ENCODE measurements at places on chromosomes 1 and 21.
A peak's percentile ranks its signal among the peaks of the same experiment; 100 is the strongest.

- no peak for DNase-seq
These were observed 255.9 kb downstream of the LMO4 start for GRCh38 chr1:87584586-87584985.

DNA sequence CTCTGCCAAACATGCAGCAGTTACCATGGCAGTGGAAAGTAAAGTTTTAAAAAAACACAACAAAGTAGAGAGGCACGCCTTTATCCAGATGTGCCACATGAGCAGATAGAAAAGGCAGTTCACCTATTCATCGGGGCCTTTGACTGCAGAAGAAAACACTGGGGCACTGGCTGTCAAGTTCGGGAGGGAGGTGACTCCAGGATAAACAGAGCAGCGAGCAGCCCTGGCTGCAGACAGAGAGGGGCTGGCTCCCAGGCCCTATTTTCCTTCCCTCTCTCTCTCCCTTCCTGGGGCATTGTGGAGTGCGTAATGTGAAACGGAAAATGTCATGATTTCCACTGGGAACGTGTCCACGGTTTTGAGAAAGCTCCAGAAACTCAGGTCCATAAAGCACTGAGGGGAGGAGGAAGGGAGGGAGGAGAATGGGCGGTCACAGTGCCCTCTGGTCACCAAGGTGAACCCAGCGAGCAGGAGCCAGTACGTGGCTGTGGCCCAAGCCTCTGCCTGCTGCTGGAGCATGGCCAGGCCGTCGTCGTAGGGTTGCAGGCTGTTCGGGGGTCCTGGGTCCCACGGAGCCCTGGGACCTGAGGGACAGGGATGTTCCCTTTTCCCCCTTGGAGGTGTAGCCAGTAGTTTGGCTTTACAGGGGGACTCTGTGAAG is 114.7 kb upstream of the IRF2BP2 start:
- DNase-seq, result no peak

- no peak for DNase-seq
These were observed 71.8 kb upstream of the MACF1 start for GRCh38 chr1:39132505-39133339.

- DNase-seq, result no peak
These were observed 93.4 kb downstream of the CD58 start for GRCh38 chr1:116477429-116477828.

GRCh38 chr1:221725735-221726672 is 15.9 kb downstream of the DUSP10 start:
- no peak for DNase-seq

- no peak for DNase-seq
These were observed 28.6 kb downstream of the PTPRU start for GRCh38 chr1:29264773-29265389.

GRCh38 chr1:59947047-59947938 is 20.7 kb upstream of the CYP2J2 start:
- DNase-seq, result no peak

DNA sequence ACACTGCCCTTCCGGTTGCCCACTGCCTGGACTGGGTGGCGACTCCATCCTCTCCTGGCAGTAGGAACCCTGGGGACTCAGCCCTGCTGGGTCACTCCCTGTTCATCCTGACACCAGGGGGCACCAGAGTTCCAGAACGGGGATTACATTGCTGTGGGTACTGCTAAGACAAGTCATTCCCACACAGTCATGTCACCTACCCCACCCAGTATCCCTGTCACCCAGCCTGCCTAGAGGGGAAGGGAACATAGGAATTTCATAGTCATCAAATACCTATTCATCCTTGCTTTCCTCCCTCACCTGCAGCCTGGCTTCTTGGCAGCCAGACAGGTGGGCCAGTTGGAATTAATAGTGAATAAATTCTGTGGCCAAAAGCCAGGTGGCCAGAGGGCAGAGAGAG is 9.8 kb upstream of the SFN start:
- DNase-seq, result no peak

- DNase-seq, result no peak
These were observed 91.0 kb upstream of the KCNA3 start for GRCh38 chr1:110765640-110766335.

DNA sequence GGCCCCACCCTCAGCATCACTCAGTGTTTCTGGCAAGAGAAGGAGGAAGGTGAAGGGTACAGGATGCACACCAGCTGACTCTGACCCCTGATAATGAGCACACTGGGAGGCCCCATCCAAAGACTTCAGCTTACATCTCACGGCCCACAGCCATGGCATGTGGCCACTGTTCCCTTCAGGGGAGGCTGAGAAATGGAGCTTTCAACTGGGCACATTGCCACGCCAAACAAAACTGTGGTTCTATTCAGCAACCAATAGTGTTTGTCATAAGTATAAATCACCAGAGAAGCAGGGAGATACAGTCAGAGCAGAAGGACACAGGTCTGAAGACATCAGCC is 12.7 kb upstream of the TRAF3IP3 start:
- no peak for DNase-seq

- DNase-seq, result no peak
These were observed 12.9 kb upstream of the KCNJ15 start for GRCh38 chr21:38243732-38244406.

DNA sequence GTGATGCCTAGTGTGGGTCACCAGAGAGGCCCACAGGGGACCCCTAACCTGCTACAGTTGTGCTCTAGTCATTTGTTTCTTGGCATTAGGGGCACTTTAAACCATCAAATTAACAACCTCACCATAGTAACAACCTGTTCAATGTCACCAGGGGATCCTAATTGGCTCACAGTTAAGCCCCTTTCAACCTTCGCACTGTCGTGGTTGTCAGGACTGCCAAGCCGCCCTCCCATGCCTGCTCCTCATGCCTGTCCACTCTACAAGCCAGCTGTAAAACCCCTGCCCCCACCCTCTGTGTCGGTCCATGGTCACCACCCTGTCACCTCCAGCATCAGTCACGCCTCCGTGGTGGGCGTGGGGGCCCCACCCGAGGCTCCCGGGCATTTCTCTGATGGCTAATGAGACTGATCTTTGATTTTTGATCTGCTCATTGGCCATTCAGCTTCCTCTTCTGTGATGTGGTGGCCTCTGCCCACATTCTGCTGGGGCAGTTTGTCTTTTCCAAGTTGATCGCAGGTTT is 96.6 kb downstream of the WDR4 start:
- no peak for DNase-seq

DNA sequence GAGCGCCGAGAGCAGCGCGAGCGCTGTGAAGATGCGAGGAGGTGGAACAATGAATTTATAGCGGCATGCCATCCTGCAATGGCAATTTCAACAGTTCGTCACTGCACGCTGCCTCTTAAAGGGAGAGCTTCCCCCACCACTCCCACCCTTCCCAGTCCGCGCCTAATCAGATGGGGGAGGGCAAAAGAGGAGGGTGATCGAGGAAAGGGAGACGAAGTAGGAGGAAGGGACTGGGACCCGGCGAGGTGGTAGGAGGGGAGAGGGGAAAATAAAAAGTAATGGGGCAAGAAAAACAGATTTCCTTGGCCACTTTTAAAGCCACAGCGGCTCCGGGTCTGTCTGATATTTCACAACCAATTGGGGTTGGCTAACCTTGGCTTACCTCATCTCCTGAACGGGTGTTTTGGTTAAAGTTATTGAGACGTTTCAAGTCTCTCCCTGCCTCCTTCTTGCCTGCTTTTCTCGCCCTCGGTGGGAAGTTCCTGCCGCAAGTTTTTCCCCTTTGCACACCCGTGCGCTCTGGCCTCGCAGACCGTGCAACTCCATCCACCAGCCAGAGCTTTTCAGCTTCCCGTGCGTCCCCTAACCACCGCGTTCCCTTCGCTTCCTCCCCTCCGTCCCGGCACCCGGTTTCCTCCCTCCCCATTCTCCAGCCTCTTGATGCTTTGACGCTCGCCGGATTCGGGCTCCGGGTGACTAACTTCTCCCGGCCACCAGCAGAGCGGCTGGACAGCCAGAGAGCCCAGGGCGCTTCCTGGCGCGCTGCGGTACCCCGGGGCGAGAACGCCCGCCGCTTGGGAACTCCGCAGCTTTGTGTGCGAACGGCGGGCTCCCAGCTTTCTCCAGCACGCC is at the start of gene ADAMTS5:
ADAMTS5 (minus strand) TSS at position 27 of the 852 bp plus-strand sequence. CDS start 697 bp downstream, outside the sequence.
- peak; percentile 92 for DNase-seq

GRCh38 chr1:179025975-179026812 is 500 bp downstream of the FAM20B start:
- no peak for DNase-seq

- no peak for DNase-seq
These were observed 62.9 kb upstream of the TMPRSS2 start for GRCh38 chr21:41570791-41571355.

DNA sequence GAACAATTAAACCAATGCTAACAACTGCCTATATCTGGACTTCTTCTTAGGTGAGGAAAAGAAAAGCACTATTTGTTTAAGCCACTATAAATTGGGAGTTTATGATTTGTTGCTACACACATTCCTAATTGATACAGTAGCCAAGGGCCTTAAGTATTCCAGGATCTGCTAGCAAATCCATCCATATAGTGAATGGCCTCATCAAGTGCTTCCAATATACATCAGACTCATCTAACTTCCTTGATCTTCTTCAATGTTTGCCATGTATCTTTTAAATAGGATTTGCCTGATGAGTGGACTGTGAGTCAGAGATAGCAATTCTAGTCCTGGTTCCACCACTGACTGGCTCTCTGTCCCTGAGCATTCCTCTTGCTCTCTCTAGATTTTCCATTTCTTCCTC is 430.2 kb downstream of the OMA1 start:
- DNase-seq, result no peak

GRCh38 chr1:98516306-98516705 is 145.2 kb upstream of the SNX7 start:
- DNase-seq, result no peak

- DNase-seq, result no peak
These were observed 88.9 kb upstream of the PPP2R5A start for GRCh38 chr1:212196355-212196754.

DNA sequence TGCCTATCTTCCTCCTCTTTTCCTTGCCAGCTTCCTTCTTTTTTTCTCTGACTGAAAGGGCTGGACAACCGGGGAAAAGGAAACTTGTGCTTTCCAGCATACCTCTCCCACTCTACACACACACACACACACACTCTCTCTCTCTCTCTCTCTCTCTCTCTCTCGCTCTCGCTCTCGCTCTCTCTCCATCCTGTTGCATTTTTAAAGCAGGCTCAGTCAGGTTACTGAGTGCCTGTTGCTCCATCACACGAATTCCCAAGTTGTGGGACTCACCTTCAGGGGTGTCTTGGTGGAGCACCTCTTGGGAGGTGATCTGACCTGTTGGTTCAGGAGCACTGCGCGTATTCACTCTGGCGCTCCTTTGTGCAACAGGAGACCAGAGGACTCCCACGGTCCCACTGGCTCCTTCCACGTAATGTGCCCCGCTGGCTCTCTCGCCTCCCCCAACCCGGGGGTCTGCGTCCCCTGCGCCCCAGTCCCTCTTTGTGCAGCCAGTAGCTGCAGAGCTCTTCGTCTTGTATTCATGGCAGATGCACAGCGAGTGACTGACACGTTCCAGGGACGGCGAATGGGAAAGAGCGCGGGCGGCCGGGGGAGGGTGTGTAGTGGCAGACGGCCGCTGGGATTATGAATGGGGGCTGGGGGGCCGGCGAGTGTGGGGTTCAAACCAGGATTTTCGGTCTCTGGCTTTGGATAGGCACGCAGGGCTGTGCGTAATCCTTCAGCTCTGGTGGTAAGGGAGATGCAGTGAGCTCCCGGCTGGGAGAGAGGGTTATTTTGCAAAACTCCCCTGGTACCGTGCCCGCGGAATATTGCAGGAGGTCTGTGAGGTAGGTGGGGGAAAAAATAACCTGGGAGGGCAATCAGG is 660 bp upstream of the PDE4B start:
- no peak for DNase-seq

DNA sequence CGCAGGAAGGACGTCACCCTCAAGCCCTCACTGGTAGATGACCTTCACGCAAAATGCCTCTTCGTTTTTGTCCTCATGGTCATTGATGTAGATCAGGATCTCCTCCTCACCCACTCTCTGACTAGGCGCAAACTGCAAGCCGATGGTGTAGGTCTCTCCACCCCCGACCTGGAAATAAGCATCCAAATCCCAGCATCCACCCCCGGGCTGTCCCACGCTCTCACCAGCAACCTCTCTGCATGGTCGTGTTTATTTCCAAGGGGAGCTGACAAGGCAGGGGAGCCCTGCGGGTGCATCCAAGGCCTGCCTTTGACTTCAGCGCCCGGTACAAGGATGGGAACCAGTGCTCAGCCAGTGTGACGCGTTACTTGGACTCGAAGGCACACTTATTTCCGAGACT is 129.0 kb downstream of the NPHP4 start:
- DNase-seq, result no peak

- DNase-seq, result no peak
These were observed 7.3 kb downstream of the SH3BGRL3 start for GRCh38 chr1:26287033-26287711.

- DNase-seq, result no peak
These were observed 202.2 kb upstream of the KIAA0040 start for GRCh38 chr1:175394739-175395138.

DNA sequence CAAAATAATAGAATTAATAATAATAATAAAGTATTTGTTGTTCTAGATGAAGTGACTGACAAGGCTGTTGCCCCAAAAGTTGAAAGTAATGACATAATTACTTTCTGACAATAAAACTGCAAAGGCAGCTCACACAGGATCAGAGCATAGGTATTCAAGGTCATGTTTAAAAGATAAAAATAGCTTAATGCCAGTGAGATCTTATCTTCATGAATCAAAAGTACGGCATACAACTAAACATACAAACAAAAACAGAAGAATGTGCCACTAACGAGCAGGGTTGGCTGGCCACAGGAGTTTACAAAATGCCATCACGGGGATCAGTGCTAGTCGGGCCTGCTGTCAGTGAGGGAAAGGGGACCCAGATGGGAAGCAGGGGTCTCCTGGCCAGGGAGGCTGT is 22.4 kb upstream of the TMPRSS2 start:
- no peak for DNase-seq

- DNase-seq, result no peak
These were observed 81.8 kb downstream of the SMYD3 start for GRCh38 chr1:246425139-246425794.

- DNase-seq, result peak; percentile 93
These were observed 6.2 kb downstream of the RASSF5 start for GRCh38 chr1:206513312-206514111.

DNA sequence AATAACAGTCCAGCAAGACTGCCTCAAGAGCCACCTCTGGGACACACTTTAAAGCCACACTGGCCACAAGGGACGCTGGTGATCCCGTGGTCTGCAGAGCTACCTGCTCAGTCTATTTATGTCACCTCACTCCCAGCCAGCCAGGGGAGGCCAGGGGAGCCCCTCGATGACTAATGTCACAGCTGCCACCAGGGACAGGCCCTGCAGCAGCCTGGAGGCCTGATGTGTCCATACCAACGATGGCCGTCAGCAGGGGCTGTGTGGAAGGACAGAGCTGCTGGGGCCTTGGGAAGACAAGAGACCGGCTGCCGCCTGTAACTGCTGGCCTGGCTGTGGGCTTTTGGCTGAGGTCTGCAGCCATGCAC is 71.0 kb downstream of the SIK1 start:
- no peak for DNase-seq
